Activated T-cell treated with anti-CD3 and anti-CD28 coated beads, Interleukin-2, amount 50 U/mL, for 4 hours (primary cell): ENCODE measurements at places on chromosomes 3 and 15. TPM values are rescaled to one million over a fixed set of nuclear protein-coding genes. Genes with fewer than 3 reads are reported as not detected.
A peak's percentile ranks its signal among the peaks of the same experiment; 100 is the strongest.

DNA sequence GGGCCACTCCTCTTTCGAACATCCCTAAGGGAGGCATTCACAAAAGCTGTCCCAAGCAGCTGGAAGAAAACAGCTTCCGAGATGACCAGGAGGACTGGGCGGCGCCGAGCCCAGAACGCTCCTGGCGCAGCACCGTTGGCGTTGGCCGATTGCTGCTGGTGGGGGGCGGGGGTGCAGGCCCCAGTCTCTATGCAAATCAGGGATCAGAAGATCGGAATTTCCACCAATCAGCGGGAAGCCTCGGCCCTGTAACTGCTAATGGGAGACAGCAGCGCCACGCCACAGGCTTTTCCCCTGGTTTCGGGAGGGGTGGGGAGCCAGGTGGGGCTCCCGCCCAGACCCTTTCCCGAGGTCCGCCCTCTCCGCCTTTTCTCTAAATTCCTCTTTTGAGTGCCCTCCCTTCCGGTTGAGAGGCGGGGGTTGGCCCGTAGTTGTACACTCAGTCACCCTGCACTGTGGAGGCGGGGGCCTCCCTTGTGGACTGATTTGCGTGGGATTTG lies 27.0 kb downstream of the HMCES start:
- DNase-seq, result peak; percentile 15

DNA sequence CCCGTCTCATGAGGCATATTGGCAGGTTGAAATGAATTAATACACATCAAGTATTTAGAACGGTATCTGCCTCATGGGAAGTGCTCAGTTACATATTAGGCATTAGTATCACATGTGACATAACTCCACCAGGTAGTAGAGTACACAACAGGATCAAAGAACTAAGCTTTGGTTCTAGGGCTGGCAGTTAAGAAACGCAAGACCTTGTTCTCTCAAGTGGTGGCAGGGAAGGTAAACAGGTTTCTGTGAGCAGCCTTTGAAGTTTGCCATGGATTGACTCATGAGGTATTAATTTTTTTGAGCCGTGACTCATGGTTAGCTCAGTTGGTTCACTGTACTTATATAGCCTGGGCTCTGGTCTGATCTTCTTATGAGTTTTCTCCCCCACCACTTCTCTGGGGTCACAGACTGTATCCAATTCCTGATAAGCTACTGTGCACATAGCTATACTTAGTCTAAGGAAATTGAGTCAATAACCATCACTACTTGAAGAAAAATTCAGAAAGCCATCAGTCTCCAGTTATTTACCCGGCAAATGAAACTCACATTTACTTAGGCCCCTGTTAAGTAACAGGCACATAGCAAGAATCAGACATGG lies 155.6 kb upstream of the STT3B start:
- DNase-seq, result no peak

The FETUB gene
- not detected for total RNA-seq

The GHSR gene
- not detected for total RNA-seq

The SLC27A2 gene
- 14.4 TPM for total RNA-seq

- no peak for DNase-seq
Measured at GRCh38 chr3:21067031-21067813, 683.8 kb downstream of the ZNF385D start.

DNA sequence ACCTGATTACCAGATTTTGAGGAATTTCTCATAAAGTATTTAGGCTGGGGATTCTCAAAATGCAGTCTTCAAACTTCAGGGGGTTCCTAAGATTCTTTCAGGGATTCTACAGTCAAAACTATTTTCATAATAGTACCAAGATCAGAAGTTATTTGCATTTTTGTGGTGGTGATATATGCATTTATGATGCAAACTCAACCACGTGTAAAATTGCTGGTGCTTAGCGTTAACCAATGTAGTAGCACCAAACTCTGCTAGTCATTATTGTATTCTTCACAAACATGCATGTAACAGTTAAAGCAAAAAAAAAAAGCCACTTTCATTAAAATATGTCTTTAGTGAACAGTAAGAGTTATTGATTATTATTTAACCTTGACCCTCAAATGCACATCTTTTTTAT lies 274.9 kb upstream of the DNAJC19 start:
- DNase-seq, result no peak

The GOLGA6L22 gene
- not detected for total RNA-seq

GRCh38 chr15:64162478-64162868 lies 349 bp downstream of the PPIB start:
- no peak for DNase-seq

DNA sequence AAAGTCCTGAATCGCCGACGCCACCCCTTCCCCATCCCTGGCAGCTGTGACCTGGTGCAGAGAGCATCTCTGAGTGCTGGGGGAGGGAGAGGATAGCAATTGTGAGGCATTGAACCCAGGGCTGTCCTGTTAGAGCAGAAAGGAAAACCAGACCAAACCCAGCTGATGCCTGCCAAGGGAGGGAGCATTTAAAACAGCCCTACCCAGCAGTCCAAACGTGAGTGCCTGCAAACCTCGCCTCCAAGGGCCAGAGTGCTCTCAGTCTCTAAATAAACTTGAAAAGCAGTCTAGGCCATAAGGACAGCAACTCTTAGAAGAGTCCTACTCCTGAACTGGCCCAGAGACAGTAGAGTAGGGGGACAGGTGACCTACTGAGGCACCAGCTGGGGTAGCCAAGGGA lies 20.0 kb upstream of the LARS2 start:
- no peak for DNase-seq

GRCh38 chr15:38190501-38190900 lies 62.1 kb upstream of the SPRED1 start:
- no peak for DNase-seq

The ZNF662 gene
- 1.0 TPM for total RNA-seq

The GOLGA8K gene
- total RNA-seq, result 0.11 TPM

GRCh38 chr3:194262925-194263305 lies 88.2 kb downstream of the CPN2 start:
- DNase-seq, result no peak

- DNase-seq, result no peak
Measured at GRCh38 chr3:122014741-122015140, 7.3 kb downstream of the ILDR1 start.

- DNase-seq, result no peak
Measured at GRCh38 chr15:38705436-38706219, 141.0 kb upstream of the RASGRP1 start.

DNA sequence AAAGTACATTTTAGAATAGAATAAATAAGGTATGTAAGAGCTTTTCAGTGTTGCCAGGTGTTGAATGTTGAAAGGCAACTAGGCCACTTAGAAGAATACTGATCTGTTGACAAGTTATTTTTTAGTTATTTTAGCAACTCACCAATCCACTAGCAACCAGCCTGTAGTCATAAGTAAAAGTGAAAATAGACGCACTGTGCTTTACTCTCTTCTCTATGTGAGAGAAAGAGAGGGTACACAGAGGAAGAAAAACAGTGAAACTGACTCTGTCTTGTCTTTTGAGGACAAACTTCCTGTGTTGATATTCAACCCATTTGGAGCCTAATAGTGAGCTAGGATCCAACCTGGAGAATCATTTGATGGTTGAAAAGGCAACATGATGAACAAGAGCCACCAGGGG lies 327.1 kb upstream of the GOLIM4 start:
- no peak for DNase-seq

The GOLGA8S gene
- total RNA-seq, result not detected

DNA sequence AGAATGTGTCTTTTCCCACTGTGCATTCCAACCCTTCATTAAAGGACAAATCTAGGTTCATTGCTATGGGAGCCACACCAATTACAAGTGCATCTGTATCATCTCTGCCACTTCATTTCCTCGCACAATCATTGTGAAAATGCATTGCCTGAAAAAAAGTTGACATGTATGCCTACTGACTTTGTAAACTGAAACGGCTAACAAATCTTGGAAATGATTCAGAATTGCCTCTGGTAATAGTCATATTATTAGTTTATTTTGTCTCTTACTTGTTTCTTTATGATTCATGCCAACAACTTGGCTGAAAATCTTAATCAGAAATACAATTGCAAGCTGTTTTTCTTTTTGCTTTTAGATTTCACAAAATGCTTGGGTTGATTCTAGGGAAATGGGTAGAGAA lies 497.1 kb downstream of the ZIC1 start:
- DNase-seq, result no peak

The KCNH8 gene
- not detected for total RNA-seq

- DNase-seq, result peak; percentile 53
Measured at GRCh38 chr15:82647835-82648256, 683 bp upstream of the CPEB1 start.

GRCh38 chr15:47548231-47548630 lies 169.1 kb upstream of the SEMA6D start:
- no peak for DNase-seq

The LRTM1 gene
- not detected for total RNA-seq

The TMCO5A gene
- not detected for total RNA-seq
